CD4-positive, alpha-beta T cell (primary cell): ENCODE measurements at places on chromosomes 2 and 18.

- DNase-seq: no peak
These were observed 758.9 kb downstream of the LRRTM4 start for GRCh38 chr2:76763276-76763675.

DNA sequence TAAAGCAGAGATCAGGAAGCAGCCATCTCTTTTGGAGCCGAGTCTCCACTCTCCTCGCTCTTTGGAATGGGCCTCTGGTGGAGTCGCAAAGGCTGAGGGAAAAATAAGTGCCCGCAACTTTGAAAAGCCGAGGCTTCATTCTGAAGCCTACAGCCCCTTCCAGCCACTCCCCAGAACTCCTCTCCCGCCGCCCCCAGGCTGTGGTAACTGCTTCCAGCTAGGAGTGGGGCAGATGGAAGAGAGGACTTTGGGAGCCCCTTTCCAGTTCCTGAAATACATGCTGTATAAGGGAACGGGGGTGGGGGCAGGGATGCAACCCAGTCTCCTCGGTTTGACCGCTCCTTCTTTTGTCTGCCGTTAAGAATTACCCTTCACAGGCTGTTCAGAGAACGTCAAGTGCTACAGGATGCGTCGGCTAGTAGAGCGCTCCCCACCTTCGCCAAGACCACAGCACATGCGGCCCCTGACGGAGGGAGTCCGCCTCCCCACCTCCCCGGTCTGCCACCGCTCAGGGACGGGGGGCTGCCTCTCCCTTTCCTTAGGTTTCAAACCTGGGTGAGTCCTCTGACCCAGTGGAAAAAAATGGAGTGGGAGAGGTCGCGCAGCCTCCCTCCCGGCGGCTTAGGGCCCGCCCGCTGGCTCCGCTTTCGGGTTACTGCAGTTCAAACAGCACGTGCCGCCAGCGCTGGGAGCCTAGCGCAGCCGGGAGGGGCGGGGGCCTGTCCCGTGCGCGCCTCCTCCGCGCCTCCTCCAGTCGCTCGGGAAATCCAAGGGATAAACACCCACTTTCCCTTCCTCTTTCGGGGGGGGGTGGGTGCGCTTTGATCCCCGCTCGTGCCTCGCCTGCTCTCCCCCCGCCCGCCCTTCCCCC, 4.9 kb downstream of the CYP26B1 start:
- DNase-seq: no peak

GRCh38 chr2:20447437-20448245, 767 bp downstream of the RHOB start:
- DNase-seq: peak; percentile 6

- no peak for DNase-seq
These were observed 64.1 kb downstream of the POLE4 start for GRCh38 chr2:75022516-75022915.

GRCh38 chr2:224034017-224034416, 5.1 kb downstream of the SERPINE2 start:
- no peak for DNase-seq

GRCh38 chr2:98377544-98377943, 31.3 kb downstream of the CNGA3 start:
- no peak for DNase-seq

- no peak for DNase-seq
These were observed 70.7 kb downstream of the LIPG start for GRCh38 chr18:49632588-49632987.

- no peak for DNase-seq
These were observed 31.9 kb upstream of the FOSL2 start for GRCh38 chr2:28360718-28361293.

GRCh38 chr2:216436383-216436782, 24.1 kb downstream of the SMARCAL1 start:
- no peak for DNase-seq

GRCh38 chr2:105772362-105772761, 27.6 kb downstream of the NCK2 start:
- no peak for DNase-seq

DNA sequence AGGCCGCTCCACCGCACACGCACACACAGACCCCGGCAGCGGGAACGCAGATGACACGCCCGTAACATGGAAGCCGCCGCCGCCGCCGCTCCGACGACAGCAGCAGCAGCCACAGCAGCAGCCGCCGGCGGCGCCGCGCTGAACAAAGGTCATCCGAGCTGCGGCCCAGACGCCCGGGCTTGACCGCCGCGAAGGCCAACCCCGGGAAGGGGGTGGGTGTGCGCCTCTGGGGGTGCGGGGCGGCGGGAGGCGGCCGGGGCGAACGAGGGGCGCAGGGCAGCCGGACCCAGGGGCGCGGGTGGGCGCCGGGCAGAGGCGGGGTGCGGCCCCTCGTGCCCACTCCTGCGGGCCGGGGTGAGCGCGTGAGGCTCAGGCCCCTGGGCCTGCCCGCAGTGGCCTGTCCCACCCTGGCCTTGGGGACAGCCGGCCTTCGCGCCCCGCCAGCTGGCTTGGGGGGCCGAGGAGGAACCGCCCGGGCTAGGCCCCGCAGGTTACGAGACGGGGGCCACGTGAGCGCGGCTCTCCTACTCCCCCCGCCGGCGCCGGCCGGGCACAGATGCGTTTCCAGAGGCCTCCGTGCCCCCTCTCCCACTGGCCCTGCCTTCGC, 1.0 kb upstream of the ZNF532 start:
- DNase-seq: no peak

- no peak for DNase-seq
These were observed 200.9 kb downstream of the NYAP2 start for GRCh38 chr2:225600444-225600843.

GRCh38 chr2:27967076-27967475, 76.5 kb downstream of the BABAM2 start:
- no peak for DNase-seq

DNA sequence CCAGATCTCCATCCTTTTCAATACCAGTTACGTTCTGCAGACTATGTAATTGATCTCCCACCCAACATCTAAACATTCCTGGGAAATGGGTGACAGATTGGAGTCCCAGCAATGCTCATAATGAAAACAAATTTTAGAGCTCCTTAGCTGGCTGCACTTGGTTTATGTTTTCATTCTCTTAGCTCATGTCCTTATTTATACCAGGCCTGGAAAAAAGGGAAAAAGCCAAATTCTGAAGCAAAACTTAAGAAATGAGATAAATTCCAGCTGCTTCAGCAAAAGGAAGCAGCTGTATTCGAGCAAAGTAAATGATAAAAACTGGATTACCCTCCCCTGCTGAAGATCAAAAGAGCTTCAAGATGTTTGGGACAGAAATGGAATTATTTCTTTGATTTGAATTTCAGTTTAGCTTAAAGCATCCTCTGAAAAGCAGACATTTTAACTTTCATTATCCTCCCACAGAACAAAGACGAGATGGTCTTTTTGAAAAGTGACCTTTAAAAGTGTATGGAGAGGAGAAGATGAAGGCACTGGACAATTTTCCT, 196.5 kb upstream of the THUMPD2 start:
- DNase-seq: no peak

- no peak for DNase-seq
These were observed 18.3 kb downstream of the SH3BP4 start for GRCh38 chr2:234970099-234970440.

DNA sequence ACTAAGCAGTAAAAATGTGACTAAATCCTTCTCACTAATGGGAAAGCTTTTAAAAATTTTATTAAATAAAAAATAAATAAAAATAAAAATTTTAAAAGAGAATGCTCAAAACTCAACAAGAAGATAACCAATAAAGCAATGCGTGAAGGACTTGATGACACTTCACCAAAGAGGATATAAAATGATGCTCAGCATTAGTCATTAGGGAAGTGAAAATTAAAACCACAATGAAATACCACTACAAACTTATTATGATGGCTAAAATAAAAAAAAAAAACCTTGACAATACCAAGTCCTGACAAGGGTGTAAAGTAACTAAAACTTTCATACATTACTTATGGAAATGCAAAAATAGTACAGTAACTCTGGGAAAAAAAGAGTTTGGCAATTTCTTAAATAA, 3.3 kb upstream of the WDR75 start:
- no peak for DNase-seq

DNA sequence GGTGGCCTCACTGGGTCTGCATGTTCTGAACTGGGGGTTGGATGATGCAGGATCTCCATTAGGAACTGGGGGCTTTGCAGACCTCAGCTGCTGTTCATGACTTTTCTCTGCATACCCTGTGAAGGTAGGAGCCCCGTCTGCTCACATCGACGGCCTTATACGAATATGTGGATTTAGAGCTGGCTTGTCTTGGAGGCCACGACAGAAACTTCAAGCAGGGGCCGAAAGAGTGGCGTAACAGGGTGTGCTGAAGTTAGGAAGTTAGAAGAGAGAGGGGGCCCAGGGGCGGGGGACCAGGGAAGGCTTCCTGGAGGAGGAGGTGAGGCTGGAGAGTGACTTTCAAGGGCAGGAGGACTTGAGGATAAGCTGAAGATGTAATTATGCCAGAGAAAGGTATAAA, 144.9 kb downstream of the TSN start:
- no peak for DNase-seq

DNA sequence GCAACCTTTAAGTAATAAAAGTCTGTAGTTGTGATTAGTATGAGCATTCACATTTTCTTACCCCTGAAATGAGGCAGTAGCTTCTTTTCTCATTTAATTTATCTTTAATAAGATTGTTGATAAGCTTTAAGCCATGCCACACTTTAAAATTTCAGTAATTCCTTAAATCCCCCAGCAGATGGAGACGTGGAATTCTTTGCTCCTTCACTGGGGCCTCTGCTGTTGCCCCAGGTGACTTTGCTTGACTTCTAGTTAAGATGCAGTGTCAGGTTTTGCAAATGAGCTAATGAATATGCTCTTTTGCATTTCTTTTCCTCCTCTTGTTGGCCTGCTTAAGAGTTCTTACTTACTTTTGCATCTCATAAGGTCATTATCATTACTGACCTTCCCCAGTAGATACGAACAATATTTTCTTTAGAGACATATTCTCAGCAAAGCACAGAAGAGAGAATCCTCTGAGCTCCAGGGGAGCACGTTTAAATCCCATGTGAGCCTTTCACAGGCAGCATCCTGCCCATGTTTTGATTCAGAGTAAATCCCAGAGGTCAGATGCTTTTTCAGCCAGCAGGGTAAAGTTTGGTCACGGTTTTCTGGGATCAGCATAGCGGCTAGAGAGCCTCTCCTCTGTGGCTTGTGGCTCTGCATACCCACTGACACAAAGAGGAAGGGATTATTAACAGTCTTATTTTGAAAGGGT, 222.9 kb downstream of the PTPRM start:
- no peak for DNase-seq

- DNase-seq: no peak
These were observed 51.1 kb upstream of the SLC66A3 start for GRCh38 chr2:11103984-11104793.

DNA sequence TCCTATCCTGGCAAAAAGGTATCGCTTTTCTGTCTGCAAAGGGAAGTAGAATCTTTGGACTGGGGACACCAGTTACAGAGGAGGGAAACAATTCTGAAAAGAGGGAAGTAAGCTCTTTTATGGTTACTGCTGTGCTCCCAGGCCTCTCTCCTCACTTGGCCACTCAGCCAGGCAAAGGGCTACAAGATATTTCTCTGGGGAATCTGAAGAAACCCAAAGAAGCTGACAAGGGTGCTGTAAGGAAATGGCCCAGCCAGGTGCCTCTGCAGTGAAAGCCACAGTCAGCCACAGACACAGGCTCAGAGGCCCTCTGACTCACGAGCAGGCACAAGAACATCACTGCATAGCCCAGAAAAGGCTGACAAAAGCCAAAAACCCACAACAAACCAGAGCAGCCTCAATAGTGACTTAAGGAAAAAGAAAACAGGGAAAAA, 5.8 kb downstream of the HDLBP start:
- DNase-seq: peak; percentile 68

GRCh38 chr2:71275939-71276310, 49.0 kb upstream of the PAIP2B start:
- no peak for DNase-seq

DNA sequence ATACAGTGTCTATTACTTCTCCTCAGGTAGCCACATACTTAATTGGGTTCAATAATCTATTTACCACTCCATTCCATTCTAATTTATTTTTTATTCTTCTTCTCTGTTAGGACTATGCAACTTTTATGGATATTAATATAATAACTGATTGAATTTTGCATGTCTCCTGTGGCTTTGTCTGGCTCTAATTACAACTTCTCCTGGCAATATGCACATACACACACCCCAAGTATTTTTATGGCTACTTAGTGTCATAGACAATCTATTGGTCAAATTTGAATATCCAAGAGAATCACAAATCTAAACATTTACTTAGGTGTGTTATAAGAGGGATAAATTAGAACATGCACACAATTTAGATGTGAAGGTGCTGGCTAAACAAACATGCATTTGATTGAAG, 73.1 kb downstream of the BOD1L2 start:
- DNase-seq: no peak

GRCh38 chr18:44036501-44036900, 644.2 kb upstream of the SETBP1 start:
- no peak for DNase-seq

DNA sequence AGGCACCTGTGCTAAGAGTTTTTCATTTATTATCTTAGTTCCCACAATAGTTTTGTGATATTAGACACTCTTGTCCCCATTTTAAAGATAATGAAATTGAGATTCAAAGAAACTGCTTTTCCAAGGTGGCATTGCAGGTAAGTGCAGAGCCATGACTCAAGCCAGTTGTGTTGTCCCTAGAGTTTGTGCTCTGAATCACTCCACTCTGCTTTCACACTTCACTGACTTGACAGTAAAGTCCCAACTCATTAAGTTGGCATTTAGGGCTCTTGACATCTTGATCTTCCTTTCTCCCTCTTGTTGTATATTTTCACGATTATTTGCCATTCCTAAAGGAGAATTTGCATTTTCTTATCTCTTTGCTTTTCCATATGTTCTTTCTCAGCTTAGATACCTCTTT, 114.3 kb downstream of the DIS3L2 start:
- no peak for DNase-seq

- no peak for DNase-seq
These were observed 23.3 kb upstream of the AMMECR1L start for GRCh38 chr2:127909019-127909418.

DNA sequence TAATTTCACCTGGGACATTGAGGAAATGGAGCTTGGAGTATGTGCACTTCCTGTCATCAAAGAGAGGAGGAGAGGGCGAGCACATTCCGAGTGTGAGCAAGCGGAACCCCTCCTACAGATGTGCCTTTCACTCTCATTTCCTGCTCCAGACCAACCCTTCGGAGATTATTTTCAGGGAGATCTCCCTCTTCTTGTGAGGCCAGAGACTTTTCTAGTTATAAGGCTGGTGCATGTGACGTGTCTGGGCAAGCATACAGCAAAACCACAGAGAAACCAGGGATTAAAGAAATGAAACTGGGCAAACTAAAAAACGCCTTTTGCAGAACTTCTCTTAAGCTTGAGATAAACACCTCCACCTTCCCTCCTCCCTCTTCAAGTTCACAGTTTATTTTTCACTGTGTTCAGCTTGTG, 409.2 kb upstream of the TCF4 start:
- no peak for DNase-seq
